Prostate gland (tissue), 2 donors: ENCODE measurements at places on chromosomes 6 and 20.
A peak's percentile ranks its signal among the peaks of the same experiment; 100 is the strongest.

GRCh38 chr6:111573892-111574797 lies 31.5 kb downstream of the TRAF3IP2 start:
- no peak for DNase-seq

DNA sequence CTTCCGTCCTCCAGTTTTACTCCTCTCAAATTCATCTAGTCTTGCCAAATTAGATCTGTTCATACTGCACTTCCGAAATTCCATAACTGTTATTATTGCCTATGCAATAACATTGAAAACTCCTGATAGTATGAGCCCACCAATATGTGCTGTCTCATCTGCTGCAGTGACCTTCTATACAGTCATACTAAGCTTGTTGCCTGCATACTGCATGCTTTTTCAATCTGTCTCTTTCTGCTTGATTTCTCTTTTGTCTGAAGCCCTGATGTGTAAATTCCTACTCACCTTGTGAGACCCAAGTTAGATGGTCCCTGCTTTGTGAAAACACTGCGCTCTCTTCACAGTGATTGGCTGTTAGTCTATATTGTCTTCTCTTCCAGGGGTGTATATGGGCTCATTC lies 1.1 kb downstream of the TBP start:
- no peak for DNase-seq

- DNase-seq, result no peak
Observed at GRCh38 chr6:118971682-118972081, 36.7 kb upstream of the MCM9 start.

- no peak for DNase-seq
Observed at GRCh38 chr20:51861726-51862466, 59.6 kb upstream of the SALL4 start.

DNA sequence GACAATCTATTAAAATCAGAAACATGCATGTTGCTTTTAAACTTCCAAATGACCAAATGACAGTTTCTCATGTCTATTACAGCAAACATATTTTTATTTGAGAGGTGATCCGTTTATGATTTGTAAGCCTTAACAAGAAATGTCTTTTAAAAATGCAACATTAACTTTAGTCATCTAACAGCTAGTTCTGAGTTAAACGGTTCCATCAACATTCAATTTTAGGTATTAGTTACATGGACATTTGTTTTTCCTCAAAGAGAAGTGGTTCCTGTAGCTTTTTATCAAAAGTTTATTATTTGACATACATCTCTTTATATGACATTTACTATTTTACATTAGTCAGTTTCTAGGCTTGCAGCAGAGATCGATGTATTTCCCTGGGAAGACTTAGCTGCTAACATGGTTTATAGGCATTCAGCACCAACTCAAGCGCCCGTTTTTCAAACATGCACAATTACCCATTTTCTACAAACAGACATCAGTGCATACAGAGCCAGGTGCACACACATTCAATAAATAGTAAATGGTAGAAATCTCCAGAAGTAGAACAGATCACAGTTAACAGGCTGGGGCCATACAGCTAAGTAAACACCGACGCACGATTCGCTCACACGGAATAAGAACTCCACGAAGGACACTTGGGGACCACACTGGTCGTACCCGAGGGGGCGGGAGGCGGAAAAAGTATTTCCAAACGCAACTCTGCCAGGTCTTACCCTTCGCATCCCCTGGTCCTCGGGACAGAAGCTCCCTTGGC lies 882 bp downstream of the CNR1 start:
- no peak for DNase-seq

- DNase-seq, result no peak
Observed at GRCh38 chr6:163712566-163712961, 298.0 kb downstream of the QKI start.

DNA sequence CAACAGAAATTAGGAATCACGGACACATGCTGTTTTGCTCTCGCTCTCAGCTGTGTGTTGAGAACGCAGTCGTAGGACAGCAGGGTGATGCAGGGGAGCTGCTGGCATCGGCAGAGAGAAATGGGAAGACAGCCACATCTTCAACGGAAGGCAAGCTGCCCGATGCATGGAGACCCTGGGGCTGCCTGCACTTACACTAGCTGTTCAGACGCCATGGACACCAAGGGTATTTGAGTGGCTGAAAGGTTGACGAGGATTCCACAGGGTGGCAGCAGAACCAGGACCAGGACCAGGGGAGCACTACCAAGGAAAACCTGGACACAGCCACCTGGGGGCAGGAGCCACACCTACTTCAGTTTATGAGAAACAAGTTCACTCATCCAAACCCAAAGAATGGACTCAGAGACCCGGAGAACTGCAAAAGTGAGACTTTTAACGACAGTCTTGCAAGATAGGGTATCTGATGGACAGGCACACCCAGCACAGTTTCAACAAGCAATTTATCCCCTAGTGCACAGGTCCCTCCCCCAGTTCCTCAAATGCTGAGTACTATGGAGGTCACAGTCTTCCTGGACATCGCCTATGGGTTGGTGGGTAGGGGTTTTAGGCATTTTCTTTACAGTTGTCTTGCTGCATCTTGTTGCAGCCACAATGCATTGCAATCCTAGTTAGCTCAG lies 56.3 kb upstream of the ENTPD6 start:
- peak; percentile 63 for DNase-seq

DNA sequence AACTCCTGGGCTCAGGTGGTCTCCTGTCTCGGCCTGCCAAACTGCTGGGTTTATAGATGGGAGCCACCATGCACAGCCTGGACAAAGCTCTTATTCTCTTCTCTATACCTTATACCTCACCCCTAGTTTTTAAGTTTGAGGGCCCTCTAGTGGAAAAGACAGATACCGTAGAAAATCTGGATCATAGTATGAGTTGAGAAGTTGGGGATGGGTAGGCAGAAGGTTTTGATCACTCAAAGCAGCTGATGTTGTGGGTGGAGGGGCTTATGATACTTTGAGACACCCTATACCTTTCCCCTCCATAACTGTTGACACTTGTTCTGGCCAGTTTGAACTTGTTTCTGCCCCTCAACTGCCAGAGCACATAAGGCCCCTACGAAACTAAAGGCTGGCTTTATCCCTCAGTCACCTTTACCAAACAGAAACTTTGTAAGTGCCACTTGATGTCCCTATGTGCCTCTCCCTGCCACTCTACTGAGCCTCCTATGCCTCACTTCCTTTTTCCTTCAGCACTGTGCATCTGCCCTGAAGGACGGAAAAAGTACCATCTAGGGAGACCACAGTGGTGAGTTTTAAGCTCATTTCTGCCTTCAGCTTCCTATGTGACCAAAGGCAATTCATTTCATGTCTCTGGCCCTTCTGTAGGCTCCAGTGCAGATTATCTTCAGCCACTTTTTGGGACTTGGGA lies 28.6 kb downstream of the RALY start:
- DNase-seq, result no peak

GRCh38 chr6:80488190-80488589 lies 381.7 kb downstream of the BCKDHB start:
- no peak for DNase-seq

DNA sequence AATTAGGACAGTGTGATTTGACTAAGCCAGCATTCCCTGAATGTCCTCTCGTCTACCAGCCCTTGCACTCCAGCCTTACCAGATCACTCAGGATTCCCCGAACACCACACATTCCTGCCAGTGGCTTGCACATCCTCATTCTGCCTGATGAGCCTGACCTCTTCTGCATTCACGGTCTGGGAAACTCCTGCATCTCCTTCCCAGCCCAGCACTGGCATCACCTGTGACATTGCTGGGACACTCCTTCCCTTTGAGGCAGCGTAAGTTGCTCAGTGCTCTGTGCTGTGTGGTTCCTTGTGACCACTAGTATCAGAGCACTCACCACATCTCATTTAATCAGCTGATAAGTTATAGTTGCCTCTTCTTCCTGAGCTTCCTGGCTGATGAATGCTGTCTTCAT lies 17.3 kb downstream of the NCOA7 start:
- no peak for DNase-seq

DNA sequence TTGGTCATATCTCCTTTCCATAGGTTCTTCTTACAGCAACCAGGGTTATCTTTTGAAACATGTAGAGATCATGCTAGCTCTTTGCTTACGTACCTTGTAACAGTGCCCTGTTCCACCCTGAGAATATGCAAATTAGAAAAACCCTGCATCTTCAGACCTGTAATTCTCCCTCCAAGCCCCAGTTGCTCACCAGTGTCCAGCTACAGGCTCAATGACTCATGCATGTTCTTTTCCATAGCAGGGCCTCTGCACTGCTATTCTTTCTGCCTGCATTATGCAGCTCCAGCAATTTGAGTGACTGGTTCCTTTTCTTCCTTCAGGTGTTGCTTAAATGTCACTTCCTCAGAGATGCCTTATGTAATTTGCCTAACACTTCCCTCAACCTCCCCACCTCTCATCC lies 636.2 kb downstream of the KHDRBS2 start:
- DNase-seq, result no peak

- DNase-seq, result no peak
Observed at GRCh38 chr6:96235927-96236326, 220.2 kb downstream of the FUT9 start.

GRCh38 chr6:11419763-11420453 lies 117.6 kb upstream of the TMEM170B start:
- no peak for DNase-seq

GRCh38 chr6:74519163-74519562 lies 686.7 kb downstream of the COL12A1 start:
- DNase-seq, result no peak

- no peak for DNase-seq
Observed at GRCh38 chr6:82506526-82506925, 142.9 kb downstream of the TPBG start.

DNA sequence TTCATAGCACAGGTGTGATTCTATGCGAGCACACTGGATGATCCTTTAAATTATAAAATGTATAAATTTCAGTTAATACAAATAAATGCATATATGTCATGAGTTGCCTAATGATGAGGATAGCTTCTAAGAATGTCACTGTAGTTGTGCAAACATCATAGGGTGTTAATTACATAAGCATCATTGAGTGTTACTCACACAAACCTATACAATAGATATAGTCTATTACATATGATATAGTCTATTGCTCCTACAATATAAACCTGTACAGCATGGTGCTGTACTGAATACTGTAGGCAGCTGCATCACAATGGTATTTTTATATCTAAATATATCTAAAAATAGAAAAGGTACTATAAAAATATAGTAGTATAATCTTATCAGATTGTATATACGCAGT lies 159.0 kb downstream of the PTPRK start:
- DNase-seq, result no peak

- no peak for DNase-seq
Observed at GRCh38 chr20:41110930-41111577, 26.3 kb upstream of the PLCG1 start.

- peak; percentile 75 for DNase-seq
Observed at GRCh38 chr20:31661625-31662371, 24.1 kb downstream of the COX4I2 start.

- no peak for DNase-seq
Observed at GRCh38 chr6:56435326-56435725, 187.9 kb upstream of the COL21A1 start.

GRCh38 chr20:49435639-49436038 lies 46.8 kb downstream of the KCNB1 start:
- DNase-seq, result no peak

DNA sequence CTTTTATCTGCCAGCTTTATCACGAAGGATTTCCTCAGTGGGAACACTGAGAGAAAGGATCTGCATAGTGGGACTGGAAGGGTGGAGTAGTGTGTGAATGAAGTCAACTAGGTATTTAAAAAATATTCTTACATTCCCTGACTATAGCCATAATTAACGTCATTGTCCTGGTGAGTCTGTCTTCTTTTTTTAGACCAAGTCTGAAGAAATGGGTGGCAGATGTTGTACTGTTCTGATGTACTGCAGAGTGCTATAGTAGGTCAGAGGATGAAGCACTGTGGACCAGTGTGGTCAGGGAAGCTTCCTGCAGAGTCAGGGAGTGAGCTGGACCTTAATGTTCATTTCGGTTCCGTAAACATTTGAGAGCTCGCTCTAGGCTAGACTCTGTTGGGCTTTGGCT lies 11.9 kb downstream of the TULP4 start:
- DNase-seq, result no peak

GRCh38 chr6:121216928-121217327 lies 117.4 kb downstream of the TBC1D32 start:
- DNase-seq, result no peak

DNA sequence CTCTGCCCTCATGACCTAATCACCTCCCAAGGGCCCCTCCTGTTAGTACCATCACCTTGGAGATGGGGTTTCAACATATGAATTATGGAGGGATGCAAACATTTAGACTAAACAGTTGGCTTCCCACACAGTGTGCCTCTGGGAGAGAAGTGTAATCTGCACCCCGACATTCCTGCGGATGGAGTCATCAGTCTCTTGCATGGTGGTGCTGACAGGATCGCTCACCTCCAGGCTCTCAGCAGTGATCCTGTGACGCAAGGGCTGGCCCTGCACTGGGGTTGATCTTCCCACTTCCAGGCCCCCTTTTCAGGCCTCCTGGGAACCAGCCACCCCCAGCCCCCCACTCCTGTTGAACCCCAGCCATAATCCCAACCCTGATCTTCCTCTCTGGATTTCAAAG lies 16.0 kb upstream of the PI16 start:
- no peak for DNase-seq

- no peak for DNase-seq
Observed at GRCh38 chr20:50558483-50558925, 48.3 kb downstream of the PTPN1 start.

GRCh38 chr6:3825851-3826581 lies 23.2 kb upstream of the FAM50B start:
- peak; percentile 94 for DNase-seq

GRCh38 chr20:10194166-10194565 lies 24.5 kb upstream of the SNAP25 start:
- DNase-seq, result no peak

DNA sequence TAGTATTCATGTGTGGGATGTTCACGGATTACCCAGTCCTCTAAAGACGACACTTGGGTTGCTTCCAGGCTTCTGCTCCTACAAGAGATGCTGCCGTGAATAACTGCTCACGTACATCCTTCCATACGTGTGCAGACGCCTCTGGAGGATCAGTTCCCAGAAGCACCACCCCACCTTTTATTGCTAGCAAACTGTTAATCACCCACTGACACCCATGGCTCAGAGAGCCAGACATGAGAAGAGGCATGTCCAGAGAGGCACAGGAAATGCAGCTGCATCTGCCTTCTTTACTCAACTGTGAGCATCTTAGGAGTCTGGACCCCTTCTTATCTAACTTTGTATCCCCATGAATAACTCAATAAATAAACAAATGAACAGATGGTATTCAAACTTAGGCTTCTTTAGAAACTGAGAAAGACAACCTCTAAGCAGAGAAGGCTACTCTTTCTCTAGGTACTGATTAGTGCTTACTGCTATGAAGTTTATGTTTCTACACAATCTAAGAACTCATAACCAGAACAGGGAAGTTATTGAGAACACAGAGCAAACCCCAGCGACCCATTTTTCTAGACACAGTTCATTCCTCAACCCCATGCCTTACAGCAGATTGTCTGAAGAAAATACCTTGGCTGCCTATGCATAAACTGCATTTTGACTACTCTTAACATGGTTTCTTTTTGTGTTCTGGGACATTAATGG lies 228.7 kb upstream of the RREB1 start:
- DNase-seq, result no peak

DNA sequence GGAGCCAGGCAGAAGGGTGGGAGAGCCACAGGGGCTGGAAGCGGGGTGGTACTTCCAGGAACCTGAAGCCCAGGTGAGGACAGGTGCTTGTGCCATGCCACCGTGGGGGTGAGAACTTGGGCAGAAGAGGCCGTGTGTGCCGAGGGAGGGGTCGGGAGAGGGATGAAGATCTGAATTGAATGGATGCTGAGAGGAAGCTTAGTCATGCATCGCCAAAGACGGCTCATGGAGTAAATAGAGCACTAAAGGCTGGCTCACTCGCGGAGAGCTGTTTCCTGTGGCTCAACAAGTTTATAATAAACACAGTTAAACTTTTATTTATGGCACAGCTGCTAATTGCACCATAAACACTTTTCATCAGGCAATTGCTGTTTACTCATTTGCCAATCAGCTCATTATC lies 21.7 kb upstream of the MYT1 start:
- DNase-seq, result no peak
